ENCODE measurements at places on chromosomes 1 and 21.
A peak's percentile ranks its signal among the peaks of the same experiment; 100 is the strongest.

GRCh38 chr1:9044236-9044635, 18.0 kb upstream of the SLC2A7 start:
- no peak for DNase-seq

DNA sequence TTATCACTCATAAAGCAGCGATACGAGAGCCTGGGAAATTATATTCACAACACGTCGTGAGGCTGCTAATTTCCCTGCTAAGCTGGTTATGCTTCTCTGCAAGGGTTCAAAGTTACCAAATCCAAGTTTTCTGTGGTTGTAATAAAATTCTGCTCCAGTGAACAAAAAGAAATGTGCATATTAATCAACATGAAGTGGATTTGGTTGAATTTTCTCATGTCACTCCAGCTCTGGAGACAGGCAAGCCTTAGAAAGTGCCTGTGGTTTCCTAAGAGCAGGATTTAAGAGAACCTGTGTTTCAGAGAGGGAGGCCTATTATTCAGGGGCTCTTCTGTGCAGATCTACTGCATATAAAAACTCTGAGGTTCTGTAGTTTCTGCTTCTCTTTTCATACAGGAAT, 87.5 kb downstream of the WLS start:
- DNase-seq = no peak

GRCh38 chr1:172332230-172332629, 88.3 kb upstream of the C1orf105 start:
- DNase-seq = no peak

DNA sequence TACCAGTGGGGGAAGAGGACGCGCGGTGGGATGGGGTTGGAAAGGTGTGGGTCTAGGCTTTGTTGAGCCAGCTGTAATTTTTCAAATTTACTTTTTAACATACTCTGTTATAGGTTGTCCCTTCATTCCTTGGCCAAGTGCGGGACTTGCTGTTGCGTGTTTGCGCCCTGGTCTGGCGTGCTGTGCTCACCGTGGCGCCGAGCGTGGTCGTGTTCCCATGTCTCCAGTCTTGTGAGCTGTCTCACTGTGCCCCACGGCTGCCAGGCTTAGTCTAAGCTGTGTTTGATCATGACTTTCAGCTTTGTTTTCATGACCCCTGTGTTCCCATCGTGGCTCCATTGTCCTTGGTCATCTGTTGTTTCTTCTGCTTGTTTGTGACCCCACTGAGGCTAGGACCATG, 26.0 kb downstream of the TRAPPC10 start:
- DNase-seq = no peak

GRCh38 chr1:204435381-204435831, 23.8 kb upstream of the PPP1R15B start:
- DNase-seq = no peak

DNA sequence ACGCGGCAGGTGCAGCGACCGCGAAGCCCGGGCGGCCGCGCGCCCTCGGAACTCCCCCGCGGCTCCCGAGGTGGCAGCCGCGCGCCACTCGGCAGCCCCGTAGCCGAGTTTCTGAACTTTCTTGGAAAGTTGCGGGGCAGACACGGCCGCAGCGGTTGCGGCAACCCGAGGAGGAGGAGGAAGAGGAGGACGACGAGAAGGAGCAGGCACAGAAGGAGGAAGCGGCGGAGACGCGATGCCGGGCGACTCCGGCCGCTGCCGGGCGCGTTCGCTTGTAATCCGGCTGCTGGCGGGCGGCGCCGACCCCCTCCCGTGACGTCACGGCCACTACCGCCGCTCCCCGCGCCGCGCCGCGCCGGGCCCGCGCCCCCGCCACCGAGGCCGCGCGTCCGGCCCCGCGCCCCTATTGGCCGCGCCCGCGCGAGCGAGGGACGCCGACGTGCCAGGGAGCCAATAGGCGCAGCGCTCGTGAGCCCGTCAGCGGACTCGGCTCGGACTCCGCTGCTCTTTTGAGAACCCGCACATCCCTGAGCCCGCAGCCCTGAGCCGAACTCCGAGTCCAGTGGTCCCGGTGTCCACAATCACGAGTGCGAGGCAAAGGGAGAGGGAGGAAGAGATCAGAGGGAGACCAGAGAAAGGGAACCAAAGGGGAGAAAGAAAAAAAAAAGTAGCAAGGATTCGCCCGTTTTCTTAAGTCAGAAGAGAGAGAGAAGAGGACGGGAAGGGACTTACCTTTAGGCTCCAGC, 736 bp upstream of the BARHL2 start:
- DNase-seq = no peak

DNA sequence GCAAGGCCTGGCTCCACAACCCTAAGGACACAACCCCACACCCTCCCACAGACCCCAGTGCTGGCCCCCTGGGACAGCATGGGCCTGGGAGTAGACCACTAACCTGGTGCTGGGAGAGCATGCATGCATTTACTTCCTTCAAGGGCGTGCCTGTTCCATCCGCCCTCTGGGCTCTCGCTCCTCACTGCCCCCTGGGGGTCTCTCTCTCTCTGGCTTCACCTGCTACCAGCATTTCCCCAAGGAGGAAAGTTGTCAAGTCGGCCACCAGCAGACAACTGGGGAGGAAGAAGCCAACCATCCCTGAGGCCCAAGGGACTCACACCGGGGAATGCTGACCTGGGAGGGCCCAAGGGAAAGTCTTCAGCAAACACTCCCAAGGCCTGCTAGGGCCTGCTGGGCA, 6.5 kb downstream of the LRP8 start:
- DNase-seq = no peak

DNA sequence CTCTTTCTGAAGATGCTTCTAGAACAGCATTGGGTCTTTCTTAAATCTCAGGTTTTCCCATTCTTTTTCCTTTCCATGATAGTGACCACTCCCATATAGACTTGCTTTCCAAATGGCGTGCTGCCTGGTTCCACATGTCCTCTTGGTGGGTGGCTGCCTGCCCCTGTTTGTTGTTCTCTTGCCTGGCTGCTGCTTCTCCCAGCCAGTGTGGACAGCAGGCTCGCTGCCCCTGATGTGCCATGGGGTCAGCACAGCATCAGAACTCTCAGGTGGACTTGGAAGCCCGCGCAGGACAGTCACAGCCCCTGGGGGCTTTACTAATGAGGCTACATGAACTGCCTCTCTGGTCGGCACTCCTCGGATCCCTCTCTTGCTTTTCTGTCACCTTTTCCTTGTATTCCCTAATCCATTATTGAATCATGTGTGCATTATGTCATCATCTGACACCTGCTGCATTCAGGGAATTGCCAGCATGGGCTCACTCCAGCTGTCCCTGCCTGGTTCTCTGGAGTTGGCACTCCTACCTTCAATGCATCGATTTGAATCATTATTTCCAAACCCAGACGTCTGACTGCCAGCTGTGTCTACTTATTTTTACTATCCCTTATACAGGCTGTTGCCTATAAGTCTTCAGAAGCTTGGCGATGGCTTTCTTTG, 100.5 kb upstream of the COA6 start:
- DNase-seq = no peak

- no peak for DNase-seq
Observed at GRCh38 chr1:1229770-1230169, 2.0 kb downstream of the SDF4 start.

DNA sequence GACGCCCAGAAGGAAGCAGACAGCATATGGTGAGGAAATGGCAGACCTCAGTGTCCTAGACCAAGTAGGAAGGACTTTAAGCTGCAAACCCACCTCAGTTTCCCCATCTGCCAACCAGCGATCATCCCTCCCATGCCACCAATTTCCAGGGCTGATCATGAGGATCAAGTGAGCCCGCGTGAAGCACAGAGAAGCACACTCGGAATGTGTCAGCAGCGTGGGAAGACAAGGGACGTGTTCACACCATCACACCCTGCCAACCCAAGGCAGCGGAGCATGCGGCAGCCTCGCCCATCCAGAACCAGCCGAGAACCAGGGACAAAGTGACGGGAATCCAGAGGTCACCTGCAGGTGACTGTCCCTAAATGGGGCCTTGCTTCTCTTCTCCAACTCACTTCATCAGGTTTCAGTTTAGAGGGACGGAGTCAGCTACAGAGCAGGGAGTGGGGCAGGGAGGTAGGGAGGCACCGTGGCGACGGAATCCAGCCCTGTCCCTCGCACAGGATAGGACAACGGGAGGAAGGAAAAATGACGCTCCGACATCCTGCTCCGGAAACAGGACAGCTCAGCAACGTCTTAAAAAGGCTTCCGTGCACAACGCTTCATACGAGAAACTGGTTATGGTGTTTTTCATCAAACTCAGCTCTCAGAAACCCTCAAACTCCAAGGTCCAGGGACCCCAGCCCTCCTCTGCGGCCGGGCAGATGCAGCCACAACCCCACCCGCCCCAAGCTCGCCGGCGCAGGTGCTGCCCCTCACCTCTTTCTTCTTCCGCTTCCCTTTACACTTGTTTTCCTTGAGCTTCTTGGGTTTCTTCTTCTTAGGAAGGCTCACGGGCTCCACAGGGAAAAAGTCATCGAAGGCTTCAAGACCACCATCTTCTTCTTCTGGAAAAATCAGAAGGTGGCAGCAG, 12.5 kb downstream of the CHD5 start:
- no peak for DNase-seq

DNA sequence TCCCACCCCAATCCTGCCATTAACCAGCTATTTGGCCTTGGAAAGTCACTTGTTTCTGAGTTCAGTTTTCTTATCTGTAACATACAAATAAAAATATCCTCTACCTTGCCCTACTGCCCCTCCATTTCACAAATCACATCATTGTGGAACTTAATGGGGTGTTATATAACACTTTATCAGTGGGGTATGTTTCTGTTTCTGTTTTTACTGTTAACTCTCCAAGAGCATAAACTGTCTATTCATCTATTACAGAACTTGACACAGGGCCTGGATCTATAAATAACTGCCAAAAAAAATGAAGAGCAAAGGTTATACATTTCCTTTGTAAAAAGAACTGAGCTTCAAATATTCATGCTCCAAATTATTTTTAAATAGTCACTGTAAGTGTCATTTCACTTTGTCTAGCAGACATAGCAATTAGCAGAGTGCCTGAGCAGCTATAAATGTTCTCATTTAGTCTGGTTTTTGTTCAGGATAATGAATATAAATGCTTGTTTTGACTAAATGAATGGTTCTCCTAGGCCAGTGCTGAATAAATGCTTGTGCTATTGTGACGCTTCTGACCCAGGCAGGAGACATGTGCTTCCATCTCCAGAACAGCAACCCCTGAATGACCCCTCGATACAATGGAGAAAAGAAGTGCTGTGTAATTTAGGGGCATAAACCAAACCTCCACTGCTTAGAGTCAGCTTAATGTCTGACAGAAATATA, 7.4 kb downstream of the PIGM start:
- no peak for DNase-seq

DNA sequence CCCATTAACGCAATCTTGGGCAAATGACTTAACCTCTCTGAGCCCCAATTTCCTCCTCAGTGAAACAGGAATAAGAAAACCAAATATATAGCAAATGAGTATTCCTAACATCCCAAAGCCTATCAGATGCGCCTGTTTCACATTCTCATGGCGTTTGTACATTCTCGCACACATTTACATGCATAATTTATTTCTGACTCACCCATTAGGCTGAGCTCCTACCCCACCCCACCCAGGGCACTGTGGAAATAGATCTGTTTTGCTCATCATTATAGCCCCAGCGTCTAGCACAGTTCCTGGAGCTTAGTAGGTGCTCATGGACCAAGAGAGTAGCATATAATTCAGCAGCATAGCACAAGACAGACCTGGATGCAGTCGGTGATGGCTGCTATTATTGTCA, 146.1 kb upstream of the VANGL1 start:
- no peak for DNase-seq

- no peak for DNase-seq
Observed at GRCh38 chr1:175220853-175221556, 28.4 kb upstream of the KIAA0040 start.

- no peak for DNase-seq
Observed at GRCh38 chr1:179337942-179338560, 27.7 kb upstream of the AXDND1 start.

GRCh38 chr1:153945795-153946621, 510 bp downstream of the DENND4B start:
- peak; percentile 72 for DNase-seq

DNA sequence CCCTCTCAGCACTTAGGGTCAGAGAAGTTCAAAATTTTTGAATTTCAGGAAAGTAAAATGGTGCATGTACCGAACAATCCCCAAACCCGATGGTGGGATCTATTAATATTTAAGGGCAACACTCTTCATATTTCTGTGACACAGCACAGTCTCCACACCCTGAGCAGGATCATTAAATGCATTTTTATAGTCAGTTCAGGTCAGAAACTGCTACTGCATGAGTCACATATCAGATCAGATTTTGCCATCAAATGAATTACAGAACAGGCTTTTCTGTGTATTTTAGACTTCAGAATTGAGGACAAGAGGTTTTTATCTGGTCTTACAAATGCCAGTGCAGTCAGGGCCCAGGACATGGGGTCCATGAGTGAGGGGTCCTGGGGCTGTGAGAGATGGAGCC, 79.2 kb downstream of the RIPK4 start:
- DNase-seq = no peak

- no peak for DNase-seq
Observed at GRCh38 chr1:109776206-109776835, 12.6 kb upstream of the EPS8L3 start.

GRCh38 chr1:66214901-66215300, 319.1 kb upstream of the SGIP1 start:
- no peak for DNase-seq

DNA sequence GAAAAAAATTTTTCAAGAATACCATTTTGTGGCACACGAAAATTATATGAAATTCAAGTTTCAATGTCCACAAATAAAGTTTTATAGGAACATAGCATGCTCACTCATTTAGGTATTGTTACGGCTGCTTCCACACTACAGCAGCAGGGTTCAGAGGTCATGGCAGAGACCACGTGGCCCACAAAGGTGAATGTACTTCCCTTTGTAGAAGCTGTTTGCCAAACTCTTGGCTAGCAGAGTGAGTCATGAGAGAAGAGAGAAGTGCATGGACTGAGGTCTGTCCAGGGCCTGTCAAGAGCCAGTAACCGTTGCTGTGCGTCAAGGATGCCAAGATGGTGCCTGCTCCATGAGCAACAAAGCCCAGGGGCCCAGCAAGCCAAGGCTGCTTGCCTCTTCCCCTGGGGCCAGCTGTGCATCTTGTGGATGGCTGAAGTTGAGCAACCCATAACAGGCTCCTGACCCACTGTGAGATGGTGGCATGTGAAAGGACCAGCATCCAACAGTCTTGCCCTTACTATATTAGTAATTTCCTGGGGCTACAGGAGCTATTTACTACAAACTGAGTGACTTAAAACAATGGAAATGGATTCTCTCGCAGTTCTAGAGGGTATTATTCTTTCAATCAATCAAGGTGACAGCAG, 64.8 kb upstream of the ATP5PO start:
- DNase-seq = no peak

- DNase-seq = no peak
Observed at GRCh38 chr1:118773656-118774055, 214.5 kb downstream of the TBX15 start.

Measured in esophagus squamous epithelium (tissue), 5 donors.